ENCODE measurements at places on chromosomes 12 and 14.

DNA sequence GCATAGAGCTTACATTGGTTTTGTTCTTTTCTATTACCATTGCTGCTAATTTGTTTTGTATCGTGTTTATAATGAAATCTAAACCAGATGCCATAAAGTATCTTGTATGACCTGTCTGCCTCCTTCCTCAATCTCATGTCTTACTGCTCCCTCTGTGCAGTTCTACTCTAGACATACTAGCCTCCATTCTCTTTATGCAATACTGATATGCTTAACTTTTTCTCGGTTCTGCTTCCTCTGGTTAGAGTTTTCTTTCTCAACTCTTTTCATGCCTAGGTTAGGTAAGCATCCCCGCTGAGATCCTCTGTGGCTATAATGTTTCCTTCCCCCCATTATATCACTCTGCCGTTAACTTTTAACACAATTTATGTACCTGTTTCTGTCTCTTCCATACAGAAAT, 852.3 kb downstream of the TRHDE start:
- no peak for DNase-seq

DNA sequence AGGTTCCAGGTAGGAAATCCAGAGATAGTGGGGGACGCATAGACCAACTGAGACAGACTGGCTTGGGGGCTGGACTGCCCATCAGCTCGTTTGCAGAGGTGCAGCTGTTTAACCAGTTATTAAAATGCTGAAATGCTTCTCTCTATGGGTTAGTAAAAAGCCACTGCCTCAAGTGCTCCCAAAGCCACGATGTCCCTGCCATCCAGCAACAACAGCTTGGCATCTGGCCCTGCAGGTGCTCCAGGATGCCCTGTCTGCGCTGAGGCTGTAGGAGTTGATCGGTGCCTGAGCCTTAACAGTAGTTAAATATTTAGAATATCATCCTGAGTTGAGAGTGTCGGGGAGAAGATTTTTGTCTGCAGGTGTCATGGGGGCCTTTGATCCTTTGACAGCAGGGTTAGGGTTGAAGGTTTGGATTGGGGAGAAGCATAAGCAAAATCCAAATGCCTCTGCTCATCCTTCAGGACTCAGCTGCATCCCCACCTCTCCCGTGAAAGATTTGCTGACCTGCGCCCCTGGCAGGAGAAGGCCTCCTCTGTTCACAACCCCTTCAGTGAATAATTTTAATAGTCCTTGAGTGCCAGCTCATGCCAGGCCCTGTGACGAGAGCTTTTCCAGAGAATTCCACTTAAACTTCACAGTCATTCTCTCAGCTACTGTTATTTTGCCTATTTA, 127.3 kb upstream of the PWP1 start:
- DNase-seq, result no peak

DNA sequence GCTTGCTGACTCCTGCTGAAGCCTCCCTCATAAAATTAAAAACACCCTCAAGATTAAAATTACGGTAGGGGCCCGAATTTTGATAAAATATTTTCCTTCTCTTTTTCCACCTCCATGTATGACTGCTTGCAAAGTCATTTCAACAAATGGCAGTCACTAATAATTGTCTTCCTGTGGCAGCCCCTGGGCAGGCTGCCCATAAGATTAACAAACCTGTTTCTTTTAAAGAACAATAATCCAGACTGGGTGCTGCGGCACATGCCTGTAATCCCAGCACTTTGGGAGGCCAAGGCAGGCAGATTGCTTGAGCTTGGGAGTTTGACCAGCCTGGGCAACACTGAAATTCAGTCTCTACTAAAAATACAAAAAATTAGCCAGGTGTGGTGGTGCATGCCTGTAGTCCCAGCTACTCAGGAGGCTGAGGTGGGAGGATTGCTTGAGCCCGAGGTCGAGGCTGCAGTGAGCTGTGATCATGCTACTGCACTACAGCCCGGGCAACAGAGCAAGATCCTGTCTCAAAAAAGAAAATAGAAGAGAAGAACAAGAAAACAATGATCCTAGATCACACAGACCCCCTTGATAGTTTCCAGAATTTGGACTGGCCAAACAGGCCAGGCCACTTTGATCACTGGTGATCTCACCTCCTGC, 8.7 kb downstream of the SAV1 start:
- DNase-seq, result no peak

DNA sequence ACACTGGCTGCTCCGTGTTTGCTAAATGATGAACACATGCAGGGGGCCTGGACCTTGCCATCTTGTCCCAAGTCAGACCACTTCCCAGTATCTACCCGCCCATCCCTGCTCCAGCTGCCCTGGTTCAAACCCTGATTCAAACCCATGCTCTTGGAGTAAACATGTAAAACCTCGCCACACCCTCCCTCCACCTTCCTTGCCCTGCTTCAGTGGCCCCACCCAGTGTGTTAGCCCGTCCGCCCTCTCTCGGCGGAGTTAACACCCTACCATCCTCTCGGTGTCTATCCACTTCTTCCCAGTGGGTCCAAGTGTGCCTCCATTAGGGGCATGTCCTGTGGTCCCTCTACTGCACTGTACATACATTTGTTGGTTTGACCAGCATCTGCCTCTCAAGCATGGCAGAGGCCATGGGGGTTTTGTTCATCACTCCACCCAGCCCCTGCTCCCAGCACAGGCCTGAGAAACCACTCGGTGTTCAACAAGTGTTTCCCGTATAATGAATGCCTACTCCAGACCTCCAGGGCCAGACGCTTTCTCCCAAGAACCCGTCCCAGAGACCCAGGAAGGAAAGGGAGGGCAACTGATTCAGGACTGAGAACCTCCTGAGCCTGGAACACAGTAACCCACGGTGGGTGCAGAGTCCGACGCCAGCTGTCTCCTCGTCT, 37.1 kb downstream of the P2RX4 start:
- no peak for DNase-seq

DNA sequence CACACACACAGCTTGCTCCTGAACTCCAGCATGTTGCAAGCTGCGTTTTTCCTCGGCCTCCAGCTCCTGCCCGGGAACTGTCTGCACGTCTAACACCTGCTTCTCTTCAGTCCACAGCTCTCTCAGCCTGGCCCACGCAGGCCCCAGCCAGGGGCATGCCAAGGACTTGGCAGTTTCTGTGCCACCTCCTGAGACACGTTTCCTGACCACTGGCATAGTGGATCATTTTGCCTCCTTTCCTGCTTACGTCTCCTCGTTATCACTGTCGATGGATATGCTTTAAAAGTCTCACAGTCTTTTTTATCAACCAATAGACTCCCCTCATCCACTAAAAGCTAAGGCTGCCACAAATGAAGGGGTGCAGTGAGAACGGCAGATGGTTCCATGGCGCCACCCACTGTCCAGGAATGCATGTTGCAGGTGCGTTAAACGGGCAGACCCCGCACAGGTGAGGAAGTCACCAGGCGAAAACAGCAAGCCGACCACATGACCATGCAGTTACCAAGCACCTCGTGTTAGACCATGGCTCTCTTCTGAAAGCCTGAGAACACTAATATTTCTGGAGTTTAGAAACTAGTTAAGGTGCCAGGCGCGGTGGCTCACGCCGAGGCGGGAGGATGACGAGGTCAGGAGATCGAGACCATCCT, 14.7 kb upstream of the TEAD4 start:
- DNase-seq, result peak; percentile 46

DNA sequence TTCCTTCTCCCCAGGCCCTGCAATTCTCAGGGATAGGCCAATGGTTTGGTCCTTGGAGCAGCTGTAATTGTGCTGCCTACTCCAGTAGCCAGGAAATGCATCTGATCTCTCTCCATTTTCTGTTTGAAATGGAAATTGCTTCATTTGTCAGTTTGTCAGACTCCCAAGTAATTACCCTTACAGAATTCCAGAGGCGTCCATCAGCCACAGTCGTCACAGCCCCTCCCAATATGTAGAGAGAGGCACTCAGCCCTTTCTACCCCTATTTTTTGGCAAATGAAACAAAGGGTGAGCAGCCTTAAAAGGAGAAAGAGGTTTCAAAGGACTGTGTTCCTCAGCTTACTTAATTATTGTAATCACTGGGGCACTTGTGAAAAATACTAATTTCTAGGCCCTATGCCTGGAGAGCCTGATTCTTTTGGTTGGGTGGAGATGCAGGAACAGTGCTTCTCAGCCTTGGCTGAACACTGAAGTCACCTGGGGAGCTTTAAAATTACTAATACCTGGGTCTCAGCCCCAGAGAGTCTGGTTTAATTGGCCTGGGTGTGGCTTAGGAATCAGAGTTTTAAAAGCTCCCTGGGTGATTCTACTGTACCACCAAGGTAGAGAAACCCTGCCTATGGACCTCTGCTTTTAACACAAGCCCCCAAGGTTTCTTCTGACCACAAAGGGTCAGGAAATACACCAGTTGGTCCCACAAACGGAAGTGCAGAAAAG, 190.0 kb downstream of the EMP1 start:
- no peak for DNase-seq

Data from mammary epithelial cell (primary cell).